AG09319 (cell line): ENCODE measurements at places on chromosomes 1 and 21.

DNA sequence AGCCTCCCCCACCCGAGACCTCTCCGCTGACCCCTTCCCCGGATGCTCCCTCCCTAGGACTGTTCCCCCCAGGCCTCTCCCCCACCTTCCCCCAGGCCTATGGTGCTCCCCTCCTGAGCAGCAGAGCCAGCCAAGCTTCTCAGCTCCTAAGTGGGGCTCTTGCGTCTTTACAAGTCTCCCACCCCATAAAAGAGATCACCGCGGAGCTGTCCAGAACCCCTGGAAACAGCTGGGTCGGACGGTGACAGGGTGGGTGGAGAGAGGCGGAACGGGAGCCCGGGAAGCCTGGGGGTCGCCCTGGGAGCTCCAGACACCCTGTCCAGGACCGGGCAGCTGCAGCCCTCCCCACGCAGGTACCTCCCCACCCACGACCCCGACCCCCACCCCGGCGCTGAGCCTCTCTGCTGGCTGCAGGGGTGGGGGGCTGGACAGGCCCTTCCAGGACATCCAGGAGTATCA, 61.2 kb downstream of the WNT9A start:
- no peak for DNase-seq

- DNase-seq, result no peak
Observed at GRCh38 chr1:22553104-22553880, 10.0 kb upstream of the EPHA8 start.

- DNase-seq, result no peak
Observed at GRCh38 chr1:230982696-230983095, 3.8 kb downstream of the ARV1 start.

DNA sequence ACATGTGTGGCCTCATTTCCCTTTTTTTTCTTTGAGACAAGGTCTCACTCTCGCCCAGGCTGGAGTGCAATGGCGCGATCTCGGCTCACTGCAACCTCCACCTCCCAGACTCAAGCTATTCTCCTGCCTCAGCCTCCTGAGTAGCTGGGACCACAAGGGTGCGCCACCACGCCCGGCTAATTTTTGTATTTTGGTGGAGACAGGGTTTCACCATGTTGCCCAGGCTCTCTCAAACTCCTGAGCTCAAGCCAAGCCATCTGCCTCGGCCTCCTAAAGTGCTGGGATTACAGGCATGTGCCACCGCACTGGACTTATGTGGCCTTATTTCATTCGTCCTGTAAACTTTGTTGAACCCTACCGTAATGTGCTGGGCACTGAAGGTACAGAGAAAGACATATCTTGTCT, 569 bp upstream of the WARS2 start:
- no peak for DNase-seq

DNA sequence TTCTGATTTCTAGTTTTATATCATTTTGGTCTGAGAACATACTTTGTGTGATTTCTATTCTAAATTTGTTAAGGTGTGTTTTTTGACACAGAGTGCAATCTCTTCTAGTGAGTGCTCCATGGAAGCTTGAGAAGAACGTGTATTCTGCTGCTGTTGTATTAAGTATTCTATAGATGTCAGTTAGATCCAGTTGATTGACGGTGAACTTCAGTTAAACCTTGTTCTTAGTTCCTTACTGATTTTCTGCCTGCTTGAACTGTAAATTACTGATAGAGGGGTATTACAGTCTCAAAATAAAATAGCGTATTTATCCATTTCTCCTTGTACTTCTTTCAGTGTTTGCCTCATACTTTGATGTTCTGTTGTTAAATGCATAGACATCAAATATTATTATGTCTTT, 248.1 kb upstream of the GREM2 start:
- DNase-seq, result no peak

GRCh38 chr1:207983044-207983635, 72.2 kb upstream of the CD34 start:
- DNase-seq, result no peak

DNA sequence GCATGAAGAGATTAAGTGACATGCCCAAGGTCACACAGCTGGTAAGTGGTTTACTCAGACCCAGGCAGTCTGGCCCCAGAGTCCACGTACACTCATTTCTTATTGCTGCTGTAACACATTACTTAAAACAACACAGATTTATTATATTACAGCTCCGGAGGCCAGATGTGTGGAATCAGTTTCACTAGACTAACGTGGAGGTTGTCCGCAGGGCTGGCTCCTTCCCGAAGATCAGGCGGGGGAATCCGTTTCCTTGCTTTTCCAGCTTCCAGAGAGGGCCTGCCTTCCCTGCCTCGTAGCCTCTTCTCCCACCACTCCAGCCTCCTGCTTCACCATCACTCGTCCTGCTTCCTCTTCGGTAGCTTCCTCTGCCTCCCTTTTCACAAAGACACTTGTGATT, 81.2 kb downstream of the KCNN3 start:
- DNase-seq, result no peak
